SK-N-DZ (cell line): ENCODE measurements at places on chromosomes 4 and X.

GRCh38 chrX:112266136-112266535, 183.6 kb upstream of the TRPC5 start:
- DNase-seq: no peak

DNA sequence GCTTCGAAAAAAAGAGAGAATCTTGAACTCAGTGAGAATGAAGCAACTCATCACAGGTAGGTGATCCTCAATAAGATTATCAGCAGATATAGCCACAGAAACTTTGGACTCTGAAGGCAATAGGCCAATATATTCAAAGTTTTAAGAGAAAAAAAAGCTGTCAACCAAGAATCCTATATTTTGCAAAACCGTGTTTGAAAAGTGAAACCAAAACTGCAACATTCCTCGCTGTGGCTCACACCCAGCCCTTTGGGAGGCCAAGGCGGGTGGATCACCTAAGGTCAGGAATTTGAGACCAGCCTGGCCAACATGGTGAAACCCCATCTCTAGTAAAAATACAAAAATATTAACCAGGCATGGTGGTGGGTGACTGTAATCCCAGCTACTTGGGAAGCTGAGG, 22.8 kb downstream of the MAD2L1 start:
- no peak for DNase-seq

DNA sequence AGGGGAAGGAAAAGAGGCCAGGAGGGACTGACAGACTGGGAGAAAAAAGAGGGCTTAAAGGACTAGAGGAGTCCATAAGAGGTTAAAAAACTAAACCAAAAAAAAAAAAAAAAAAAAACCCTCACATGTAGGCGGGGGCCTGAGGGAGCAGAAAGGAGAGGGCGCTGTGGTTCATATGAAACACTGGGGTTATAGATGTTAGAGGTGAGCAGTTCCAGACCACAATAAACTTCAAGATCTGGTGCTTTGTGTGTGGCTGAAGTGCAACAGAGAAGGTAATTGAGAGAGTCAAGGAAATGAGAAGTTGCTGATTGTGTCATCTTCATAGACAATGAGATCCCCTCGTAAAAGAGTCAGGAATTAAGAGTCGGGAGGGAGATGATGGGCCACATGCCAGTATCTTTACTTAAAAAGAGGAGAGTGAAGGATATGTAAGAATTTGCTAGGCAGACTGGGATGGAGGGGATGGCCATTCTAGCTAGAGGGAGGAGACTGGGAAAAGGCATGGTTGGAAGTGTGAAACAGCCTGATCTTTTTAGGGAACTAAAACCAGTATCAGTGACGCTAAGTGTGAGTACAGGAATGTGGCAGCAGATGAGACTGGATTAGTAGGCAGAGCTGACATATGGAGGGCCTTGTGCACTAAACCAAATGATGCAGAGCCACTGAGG, 18.4 kb upstream of the OGT start:
- no peak for DNase-seq

DNA sequence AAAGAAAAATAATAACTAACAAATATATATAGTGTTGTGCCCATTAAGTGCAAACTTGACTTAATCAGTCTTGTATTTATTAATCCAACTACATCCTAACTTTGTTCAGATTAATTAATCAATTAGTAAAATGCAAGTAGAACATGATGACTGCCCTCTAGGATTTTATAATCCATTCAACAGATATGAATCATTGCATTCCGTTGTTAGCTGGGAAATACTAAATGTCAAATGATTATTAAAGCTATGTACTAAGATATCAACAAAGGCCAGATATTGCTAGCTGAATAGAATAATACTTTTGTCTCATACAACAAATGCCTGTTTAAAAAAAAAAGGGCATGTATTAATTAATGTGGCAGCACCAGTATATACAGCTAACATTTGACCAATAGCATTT, 1366.3 kb downstream of the STIM2 start:
- DNase-seq: no peak

GRCh38 chrX:48769230-48769629, 7.7 kb downstream of the GLOD5 start:
- DNase-seq: no peak

DNA sequence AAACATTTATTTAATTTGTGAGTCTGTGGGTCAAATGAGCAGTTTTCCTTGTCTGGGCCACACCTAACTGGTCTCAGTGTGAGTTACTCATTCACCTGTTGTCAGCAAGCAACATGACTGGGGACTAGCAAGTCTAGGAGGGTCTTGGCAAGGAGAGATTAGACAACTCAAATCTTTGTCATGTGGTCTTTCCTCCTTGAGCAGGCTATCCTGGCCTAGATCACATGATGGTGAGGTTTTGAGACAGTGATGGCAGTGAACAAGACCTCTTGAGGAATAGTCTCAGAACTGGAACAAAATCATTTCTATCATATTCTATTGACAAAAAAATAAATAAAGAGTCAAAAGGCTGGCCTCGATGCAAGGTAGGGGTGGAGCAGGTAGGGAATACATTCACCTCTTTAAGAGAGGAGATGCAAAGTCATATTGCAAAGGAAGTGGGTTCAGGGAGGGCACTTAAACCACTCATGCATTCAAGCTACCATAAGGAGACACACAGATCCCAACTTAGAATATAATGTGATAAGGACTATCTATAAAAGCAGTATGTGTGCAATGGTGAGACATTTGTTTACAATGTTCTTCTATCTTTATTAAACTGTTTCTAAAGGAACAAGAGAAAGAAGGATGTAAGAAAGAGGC, 135.7 kb downstream of the ZNF330 start:
- DNase-seq: no peak

DNA sequence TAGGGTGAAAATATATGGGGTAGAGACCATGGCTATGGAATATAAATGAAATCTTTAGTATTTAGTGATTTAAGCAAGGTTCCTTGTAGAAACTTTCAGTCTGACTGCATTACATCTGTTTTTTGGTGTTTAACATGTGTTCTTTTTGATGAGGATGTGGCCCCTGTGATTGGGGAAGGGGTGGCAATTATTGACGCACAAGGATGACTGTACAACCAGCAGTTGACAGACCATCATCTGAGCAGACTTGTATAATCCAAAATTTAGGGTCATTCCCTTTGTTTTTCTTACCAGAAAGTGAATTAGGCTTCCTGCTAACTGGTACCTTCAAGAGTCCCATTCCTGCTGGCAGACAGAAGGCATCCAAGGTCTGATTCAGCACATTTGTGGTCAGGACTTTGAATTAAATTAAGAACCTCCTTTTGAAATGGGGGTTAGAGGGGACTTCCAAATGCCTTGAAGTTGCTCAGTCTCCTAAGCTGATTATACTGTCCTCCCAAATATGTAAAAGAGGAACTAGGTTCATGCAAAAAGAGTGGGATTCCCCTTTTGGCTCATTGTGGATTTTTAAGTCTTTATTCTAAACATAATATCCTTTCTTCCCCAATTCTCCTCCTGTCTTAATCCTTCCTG, 112.4 kb upstream of the CXCL13 start:
- DNase-seq: no peak

- no peak for DNase-seq
Observed at GRCh38 chr4:168421671-168422070, 58.6 kb downstream of the DDX60L start.

GRCh38 chr4:38152305-38152704, 192.1 kb downstream of the PTTG2 start:
- no peak for DNase-seq

DNA sequence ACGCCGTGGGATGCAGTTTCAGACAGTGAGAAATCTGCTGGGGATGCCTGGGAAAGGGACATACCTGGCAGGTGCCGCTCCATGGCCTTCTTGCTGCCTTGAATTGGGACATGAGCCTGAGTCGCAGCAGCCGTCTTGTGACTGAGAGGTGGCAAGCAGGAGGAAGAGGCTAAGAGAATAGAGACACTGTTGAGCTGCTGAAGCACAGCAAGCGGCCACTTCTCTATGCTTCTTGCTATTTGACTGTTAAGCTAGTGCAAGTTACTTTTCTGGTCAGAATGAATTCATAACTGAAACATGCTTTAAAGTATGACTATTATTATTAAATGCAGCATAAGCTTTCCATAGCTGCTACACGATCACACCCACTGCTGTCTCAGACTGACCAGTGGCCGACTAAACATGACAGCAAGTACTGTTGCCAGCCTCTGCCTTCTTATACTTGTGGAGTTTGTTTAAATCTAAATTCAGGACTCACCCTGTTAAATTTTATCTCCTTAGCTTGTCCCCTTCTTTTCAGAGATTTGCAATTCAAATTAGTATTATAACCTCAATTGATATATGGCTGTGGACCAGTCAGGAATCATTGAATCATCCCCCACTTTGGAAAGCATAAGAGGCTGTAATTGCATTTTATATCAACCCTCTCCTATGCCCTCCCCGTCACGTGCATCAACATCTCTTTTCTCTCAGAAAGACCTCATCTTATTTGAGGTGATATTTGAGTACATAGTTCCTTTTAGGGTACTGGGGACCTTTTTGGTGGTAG, 24.8 kb upstream of the ACSL1 start:
- DNase-seq: no peak

DNA sequence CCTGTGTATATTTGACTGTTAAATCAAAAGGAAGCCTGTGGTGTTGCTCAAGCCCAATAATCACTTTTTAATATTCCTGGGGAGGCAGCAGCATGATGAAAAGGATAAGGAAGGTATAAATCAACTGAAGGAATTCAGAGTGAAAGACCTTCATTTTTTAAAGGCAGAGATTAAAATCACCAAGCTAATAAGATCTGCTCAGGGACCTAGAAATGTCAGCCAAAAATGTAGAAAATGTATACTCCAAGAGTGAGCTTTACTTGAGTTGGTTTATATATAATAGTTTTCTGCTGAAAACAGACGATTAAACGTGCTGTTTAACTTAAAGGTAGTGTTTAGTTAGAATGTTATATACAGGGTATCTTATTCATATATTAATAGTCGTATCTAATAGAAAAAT, 549.3 kb downstream of the IQCM start:
- DNase-seq: no peak

DNA sequence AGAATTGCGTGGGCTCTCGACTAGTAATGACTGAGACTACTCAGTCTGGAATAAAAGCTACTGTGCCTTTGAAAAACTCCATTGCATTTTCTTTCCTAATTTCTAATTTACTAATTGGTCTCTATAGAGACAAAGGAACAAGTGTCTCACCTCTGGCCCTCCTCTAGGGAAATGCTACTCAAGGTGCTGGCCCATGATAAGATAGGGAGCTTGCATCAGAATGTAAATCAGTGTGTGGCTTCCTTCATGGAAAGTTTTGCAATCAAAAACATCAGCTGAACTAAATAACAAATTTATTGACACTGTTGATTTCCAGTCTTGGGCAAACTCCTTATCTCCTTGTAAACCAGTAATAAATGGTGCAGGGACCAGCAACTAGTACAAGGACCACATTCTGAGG, 81.8 kb downstream of the SRPX start:
- DNase-seq: no peak

DNA sequence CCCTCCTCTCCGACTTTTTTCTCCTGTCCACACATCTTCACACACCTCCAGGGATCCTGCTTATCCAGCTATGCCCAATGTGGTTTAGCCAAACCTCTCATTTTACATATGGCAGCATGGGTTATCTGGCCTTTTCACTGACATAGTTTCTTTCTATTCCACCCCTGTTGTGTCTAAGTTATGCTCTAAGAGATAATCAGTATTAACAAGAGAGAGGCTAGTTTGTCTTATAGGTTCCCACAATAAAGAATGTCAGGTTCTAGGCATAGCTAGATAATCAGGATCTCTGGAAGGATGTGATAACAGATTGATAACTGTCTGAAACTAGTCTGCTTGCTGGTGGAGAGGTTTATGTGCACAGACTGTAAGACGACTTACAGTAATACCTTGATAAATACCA, 7.7 kb upstream of the GALNT7 start:
- DNase-seq: no peak

- no peak for DNase-seq
Observed at GRCh38 chrX:103800318-103800717, 23.7 kb downstream of the PLP1 start.

DNA sequence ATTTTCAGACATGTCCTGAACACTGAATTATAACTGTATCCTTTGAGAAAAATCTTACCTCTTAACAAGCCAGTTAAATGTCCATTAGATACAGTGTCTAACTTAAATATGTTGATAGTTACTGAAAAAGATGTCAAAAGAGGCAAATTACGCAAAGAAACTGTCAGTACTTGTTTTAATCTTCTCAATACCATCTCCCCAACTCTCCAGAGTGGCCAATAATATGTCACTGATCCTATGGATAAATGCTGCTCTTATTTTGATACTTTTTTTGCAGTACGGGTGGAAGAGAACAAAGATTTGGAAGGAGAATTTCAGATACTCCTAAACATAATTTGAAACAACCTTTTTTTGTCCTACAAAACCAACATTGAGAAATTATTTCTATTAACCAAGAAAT, 192.7 kb downstream of the CBR4 start:
- DNase-seq: no peak

GRCh38 chrX:135737366-135738071, 24.1 kb downstream of the CT45A1 start:
- no peak for DNase-seq

GRCh38 chr4:137861682-137862081, 329.4 kb upstream of the PCDH18 start:
- no peak for DNase-seq

DNA sequence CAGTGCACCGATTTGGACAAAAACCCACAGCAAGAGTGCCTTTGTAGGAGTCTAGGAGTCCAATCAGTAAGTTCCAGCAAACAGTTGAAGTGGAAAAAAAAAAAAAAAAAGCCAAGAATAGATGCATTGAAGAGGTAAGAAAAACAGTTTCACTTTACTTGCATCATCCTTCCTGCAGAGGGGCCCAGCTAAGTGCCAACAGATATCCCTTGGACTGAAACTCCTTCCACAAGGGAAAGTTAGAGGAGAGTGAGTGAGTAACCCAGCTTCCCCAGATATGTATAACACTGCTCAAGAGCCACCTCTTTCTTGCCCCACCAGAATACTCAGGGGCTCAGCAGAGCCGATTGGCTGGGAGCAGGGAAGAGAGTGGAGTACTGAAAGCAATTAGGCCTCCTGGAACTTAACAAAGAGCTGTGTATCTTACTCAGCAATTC, 617.7 kb upstream of the SMIM31 start:
- no peak for DNase-seq

- DNase-seq: no peak
Observed at GRCh38 chr4:75596061-75596460, 34.3 kb downstream of the CDKL2 start.

GRCh38 chr4:53633608-53634007, 42.3 kb upstream of the LNX1 start:
- no peak for DNase-seq

GRCh38 chrX:14232688-14233087, 203.0 kb upstream of the GEMIN8 start:
- no peak for DNase-seq

GRCh38 chr4:134343656-134344055, 142.1 kb upstream of the PABPC4L start:
- no peak for DNase-seq

- DNase-seq: no peak
Observed at GRCh38 chrX:95063554-95063953, 1389.5 kb downstream of the FAM133A start.
